ENCODE measurements at places on chromosomes 3 and 15.

- DNase-seq = no peak
These were observed 123.8 kb upstream of the TJP1 start for GRCh38 chr15:29945943-29946596.

GRCh38 chr3:134656211-134656800, 5.5 kb upstream of the KY start:
- no peak for DNase-seq

DNA sequence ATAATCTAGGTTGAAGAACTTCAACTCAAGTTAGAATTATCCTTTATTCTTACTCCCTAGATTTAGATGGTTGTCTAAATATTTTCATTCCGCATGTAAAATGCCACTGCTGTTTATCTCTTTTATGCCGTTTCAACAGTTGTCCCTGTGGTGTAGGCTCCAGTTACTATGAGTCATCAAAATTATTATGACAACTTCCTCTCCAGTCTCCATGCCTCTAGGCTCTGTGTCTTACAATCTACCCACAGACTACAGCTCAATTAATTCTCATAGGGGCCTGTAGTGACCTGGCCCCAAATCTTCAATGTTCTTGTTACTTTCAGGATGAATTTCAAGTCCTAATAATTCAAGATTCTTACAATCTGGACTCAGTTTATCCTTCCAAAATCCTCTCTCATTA, 105.8 kb upstream of the UNC13C start:
- no peak for DNase-seq

DNA sequence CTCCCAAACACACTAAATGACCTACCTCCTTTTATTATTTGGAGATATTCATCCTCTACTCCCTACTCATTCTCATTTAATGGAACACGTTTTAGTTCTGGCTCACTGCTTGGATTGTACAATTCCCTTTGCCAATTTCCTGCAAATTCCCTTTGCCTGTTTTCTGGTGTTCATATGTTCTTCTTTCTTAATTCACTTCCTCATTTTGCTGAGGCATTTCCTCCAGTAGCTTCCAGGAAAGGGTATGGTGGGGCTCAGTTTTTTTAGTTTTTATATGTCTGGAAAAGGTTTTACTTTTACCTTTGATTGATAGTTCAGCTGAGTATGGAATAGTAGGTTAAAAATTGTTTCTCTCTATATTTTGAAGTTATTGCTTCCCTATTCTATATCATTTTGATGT, 143.6 kb upstream of the GOLIM4 start:
- DNase-seq = no peak

- DNase-seq = no peak
These were observed 293.2 kb downstream of the FGF12 start for GRCh38 chr3:192434186-192434585.

DNA sequence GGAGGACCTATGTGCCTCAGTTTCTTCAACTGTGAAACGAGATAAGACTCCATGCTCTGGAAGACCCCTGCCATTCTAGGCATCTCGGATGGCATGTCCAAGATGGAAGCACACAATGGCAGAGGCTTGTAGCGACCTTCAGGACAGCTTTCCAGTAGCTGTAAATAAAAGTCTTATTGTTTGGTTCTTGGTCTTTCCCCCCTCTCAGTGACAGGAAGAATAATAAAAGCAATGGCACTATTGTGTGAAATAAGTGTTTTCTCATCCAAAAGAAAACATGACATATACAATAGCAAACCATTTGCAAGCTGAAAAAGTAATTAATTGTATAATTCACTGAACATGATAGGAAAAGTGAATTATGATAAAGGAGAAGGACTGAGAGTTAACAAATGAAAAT, 32.5 kb upstream of the CD47 start:
- DNase-seq = no peak

- no peak for DNase-seq
These were observed 69.8 kb downstream of the CD200R1L start for GRCh38 chr3:112776836-112777235.

- no peak for DNase-seq
These were observed 33.4 kb downstream of the CLDN1 start for GRCh38 chr3:190288836-190289235.

- DNase-seq = no peak
These were observed 28.5 kb downstream of the PTPRG start for GRCh38 chr3:61589856-61590255.

GRCh38 chr3:15330031-15330596, 2.3 kb downstream of the SH3BP5 start:
- no peak for DNase-seq

- DNase-seq = no peak
These were observed 511.2 kb downstream of the FOXP1 start for GRCh38 chr3:71072287-71072686.

GRCh38 chr3:63351159-63352007, 73.3 kb downstream of the SYNPR start:
- no peak for DNase-seq

DNA sequence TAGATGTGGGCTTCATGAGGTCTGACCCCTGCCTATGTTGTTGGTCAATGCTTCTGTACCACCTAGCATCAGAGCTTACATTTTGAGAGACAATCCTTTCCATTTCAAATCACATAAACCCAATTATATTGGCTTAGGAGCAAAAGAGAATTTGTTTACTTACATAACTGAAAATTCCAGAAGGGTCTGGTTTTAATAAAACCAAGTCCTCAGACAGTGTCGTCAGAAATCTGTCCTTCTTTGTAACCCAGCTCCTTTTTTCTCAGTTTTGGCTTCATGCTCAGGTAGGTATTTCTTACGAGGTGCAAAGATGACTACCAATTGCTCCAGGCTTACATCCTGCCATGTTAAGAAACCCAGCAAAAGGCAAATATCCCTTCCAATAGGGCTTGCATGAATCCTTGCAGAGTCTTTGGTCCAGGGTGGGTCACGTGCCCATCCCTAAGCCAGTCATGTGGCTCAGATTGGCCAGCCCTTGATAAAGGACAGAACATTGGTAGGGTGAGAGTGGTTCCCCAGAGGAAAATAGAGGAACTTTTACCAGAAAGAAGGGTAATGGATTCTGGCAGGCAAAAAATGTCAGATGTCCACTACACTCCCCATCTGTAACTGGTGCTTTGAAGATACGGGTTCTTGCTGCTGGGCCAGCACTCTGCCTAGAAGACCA, 50.2 kb upstream of the VILL start:
- no peak for DNase-seq

DNA sequence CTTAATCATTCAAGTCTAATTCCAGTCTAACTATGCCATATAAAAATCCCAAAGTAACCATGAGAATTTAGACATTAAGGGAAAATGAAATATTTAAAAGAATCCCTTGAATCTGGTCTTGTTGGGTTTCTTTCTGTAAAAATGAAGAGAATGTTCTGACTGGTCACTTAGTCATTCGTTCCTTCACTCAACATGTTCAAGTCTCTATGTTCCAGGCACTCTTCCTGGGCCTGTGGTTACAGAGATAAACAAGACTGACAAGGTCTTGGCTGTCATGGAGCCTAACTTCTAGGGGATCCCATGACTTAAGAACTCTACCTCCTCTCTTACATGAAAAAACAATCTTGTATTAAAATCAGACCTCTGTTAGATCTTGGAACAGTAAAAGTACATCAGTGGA, 638.6 kb upstream of the TBL1XR1 start:
- DNase-seq = no peak

GRCh38 chr3:174387736-174388135, 471.4 kb upstream of the NAALADL2 start:
- DNase-seq = no peak

DNA sequence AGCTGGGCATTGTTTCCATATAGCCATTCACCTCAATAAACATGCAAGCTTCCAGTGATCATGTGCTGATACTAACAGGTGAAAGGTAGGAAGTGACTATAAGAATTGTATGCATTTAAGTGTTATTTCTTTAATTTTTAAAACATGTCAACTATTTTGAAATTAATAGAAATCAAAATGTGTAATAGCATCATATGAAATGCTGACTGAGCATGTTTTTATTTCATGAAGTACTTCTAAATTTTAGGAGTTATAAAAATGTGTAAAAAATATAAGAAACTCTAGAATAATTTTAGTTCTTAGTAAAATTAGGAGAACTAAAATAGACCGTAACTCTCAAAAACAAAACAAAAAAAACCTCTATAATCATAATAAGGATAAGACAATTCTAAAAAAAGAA, 229.3 kb upstream of the ARPP21 start:
- no peak for DNase-seq

DNA sequence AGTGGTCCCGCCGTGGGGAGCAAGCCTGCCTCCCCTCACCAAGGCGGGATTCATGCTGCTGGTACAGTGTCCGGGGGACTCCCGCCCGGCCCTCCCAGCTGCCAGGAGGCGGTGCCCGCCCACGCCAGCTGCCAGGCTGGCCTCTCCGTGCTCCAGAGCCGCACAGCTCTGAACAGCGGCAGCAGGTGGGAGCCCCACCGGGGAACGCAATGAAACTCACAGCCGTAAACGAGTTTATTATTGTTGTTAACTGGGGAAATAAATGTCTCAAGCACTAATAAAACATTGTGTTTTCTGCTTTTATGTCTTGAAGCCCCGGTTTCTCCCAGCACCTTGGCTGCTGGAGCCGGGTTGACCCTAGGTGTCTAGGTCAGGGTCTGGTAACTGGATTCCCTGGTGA, 317.7 kb upstream of the TLE3 start:
- no peak for DNase-seq

DNA sequence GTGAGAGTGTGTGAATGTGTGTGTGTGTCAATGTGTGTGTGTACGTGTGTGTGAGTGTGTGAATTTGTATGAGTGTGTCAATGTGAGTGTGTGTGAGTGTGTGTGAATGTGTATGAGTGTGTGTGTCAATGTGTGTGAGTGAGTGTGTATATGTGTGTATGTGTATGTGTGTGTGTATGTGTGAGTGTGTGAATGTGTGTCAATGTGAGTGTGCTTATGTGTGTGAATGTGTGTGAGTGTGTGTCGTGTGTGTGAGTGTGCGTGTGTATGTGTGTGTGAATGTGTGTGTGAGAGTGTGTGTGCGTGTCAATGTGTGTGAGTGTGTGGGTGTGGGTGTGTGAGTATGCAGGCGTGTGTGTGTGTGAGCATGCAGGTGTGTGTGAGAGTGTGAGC, 93.5 kb upstream of the ALDH1A3 start:
- DNase-seq = no peak

GRCh38 chr3:73096169-73096568, 34.7 kb downstream of the EBLN2 start:
- no peak for DNase-seq

DNA sequence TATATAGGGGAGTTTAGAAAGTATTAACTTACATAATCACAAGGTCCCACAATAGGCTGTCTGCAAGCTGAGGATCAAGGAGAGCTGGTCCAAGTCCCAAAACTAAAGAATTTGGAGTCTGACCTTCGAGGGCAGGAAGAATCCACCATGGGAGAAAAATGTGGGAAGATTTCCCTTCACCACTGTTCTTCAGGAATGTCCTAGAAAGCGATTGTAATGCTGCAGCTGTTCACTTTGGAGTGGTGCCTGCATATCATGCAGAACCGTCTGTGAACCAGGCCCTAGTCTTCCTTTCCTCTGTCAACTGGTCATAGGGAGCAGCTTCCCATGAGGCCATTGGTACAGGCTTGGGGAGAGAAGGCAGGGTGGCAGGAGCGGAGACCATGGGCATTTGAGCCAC, 497.9 kb upstream of the ARPP21 start:
- no peak for DNase-seq

- DNase-seq = no peak
These were observed 671 bp upstream of the DCUN1D1 start for GRCh38 chr3:182981038-182981380.

DNA sequence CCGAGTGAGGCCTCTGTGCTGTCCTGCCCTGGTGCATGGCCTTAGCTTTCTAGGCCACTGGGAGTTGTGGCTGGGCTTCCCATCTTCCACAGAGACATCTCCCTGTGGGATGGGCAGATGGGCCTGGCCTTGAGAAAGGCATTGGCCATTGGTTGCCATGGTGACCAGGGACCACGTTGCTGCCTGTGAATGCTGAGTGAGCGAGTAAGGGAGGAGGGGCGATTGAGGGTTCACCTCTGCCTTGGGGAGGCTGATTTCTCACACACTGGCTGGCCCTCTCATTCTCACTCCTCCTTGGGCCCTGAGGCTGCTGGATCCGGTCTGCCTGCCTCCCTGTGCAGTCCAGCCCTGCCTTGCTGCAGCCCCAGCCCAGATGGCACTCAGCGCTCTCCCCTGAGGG, 26.4 kb upstream of the DOCK3 start:
- DNase-seq = no peak

DNA sequence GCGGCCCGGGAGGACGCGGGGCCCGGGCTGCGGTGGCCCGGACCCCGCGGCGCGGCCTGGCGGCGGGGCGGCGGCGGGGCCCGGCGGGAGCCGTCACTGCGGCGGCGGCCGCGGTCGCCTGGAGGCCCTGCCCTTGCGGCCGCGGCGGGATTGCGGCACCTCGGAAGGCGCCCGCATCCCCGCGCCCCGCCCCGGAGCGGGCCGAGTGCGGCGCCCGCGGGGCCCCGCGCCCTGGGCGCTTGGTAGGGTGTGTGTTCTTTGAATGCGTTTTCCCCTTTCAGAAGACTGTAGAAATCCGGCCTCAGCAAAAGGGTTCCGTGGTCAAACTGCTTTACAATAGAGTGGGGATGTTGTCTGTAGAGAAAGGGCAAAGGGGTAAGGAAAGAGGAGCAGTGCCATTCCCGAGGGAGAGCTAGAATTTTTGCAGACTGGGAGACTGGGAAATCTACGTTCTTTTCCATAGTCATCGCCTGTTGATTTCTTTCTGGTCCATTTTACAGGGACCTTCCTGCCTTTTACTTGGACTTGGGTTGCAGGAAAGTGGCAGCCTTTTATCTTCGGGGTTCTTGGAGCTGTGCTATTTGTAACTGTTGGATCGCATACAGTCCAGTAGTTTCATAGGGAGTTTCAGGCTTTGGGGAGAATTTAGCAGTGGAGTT, 630 bp downstream of the SNRK start:
- peak; percentile 32 for DNase-seq

GRCh38 chr3:172376881-172377280, 71.4 kb downstream of the GHSR start:
- no peak for DNase-seq

DNA sequence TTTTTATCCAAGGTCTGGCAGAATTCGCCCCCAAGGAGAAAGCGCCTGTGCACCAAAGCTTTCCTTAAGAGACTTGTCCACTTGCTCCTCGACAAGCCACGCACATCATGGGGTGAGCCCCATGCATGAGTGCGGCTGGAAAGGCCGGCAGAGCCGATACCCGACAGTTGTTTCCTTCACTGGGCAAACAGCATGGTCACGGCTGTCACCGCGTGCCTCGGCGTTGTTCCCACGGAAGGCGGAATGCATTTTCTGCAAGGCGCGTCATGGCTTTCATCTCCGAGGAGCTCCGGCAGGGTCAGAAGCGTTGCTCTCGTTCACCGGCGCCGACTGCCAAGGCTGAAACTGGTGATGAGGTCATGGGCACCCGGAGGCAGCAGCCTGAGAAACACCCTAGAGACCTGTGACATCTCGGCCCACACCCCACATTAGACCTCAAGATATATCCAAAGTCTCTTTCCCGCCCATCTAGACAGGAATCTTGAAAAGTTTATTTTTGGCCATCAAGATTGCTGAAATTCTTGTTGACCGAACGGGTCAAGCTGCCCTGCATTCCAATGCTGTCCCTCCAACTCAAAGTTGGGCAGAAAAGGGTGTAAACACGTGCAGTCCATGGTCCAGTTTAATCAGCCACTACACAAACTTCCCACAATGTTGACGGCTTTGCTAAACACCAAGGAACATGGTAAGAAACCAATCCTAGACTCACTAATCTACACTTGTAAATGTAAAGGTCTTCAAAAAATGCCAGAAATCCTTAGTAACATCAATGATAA, 604 bp upstream of the TJP1 start:
- DNase-seq = no peak
